ENCODE measurements at places on chromosomes 2 and 18. TPM values are rescaled to one million over a fixed set of nuclear protein-coding genes. Genes with fewer than 3 reads are reported as not detected.
A peak's percentile ranks its signal among the peaks of the same experiment; 100 is the strongest.

Gene SPHKAP
- polyA plus RNA-seq = 0.50 TPM

Gene OTX1
- not detected for polyA plus RNA-seq

DNA sequence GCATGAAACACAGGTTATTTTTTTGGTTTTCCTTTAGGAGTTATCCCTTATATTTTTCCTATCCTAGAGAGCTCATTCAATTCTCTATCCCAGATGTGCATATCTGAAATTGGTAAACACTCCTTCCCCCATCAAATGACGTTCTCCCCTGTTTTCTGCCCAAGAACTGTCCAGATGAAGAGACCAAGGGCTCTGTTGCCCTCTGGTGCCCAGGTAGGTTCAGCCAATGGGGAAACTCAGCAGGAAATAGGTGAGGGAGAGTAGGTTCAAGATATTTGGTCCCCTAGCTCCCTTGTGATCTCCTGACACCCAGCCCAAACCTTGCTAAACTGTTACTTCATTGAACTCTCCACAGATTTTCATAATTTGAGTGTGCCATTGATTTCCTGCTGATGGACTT is 14.1 kb upstream of the INO80C start:
- no peak for DNase-seq

DNA sequence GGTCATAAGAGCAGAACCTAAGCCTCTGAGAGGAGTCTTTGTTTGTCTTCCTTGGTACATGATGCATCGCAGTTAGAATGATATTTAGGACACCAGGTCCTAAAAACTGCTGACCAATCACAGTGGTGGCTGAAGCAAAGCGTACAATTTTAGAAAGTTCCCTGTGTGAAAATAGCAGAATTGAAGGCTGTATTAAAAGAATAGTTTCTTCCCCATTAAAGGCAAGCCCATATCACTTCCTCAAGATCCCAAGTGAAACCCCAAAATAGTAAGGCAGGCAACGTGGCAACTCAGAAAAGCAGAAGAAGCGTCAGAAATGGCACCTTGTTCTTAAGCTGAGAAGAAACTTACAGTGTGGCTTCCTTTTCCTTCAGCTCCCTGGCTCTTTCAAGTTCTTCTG is 154.8 kb upstream of the PGAP1 start:
- no peak for DNase-seq

Gene CNDP1
- not detected for polyA plus RNA-seq

Gene KCTD18
- 11.3 TPM for polyA plus RNA-seq

Gene TGFA
- 0.06 TPM for polyA plus RNA-seq

Gene DOCK10
- 62.7 TPM for polyA plus RNA-seq

GRCh38 chr2:216034065-216034464 is 20.7 kb upstream of the MREG start:
- DNase-seq = no peak

DNA sequence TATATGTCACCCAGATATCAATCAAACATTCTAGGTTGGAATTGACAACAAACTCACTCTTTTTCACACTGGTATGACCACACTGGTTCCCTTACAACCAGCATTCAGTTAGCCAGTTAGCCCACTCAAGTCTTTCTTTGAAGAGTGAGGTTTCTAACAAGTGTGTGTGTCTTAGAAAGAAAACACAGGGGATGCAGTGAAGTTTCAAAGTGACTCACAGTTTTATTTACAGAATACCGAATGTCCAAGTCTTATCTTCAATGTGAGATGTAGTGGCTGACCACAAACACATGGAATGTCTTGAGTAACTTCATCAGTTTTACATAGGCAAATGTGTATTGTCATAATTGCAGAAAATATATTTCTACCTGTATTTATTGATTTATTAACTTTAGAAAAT is 274.7 kb upstream of the HNMT start:
- no peak for DNase-seq

DNA sequence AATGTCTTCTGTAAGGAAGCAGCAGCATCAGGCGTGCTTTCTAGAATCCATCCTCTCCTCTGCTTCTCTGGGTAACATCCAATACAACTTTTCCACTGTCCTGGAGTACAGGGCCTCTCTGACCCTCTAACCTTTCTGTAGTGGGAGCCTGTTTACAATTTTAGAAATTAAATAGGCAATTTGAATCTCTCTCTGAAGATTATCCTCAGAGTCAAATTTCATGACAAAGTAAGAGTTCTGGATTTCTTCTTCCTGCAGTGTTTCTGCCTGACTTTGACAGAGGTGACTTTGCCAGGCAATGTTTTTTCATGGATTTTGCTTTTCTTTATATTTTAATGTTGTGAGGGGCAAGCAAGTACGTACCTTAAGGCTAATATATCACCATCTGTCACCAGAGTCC is 558.4 kb downstream of the PARD3B start:
- DNase-seq = no peak

- no peak for DNase-seq
Measured at GRCh38 chr2:149492923-149493322, 94.7 kb downstream of the MMADHC start.

DNA sequence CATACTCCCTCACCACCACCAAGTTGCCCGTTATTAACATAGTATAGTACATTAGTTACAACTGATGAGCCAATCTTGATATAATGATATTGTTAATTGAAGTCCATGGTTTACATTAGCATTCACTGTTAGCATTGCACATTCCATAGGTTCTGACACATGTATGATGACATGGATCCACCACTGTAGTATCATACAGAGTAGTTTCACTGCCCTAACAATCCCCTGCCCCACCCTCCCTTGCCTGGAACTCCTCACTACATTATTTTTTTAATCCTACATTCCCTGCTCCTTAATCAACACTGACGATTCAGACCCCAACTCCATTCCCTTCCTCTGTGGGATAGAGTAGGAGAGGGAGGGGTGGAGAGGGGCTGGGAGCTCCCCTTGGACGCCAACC is 20.2 kb upstream of the ST3GAL5 start:
- no peak for DNase-seq

DNA sequence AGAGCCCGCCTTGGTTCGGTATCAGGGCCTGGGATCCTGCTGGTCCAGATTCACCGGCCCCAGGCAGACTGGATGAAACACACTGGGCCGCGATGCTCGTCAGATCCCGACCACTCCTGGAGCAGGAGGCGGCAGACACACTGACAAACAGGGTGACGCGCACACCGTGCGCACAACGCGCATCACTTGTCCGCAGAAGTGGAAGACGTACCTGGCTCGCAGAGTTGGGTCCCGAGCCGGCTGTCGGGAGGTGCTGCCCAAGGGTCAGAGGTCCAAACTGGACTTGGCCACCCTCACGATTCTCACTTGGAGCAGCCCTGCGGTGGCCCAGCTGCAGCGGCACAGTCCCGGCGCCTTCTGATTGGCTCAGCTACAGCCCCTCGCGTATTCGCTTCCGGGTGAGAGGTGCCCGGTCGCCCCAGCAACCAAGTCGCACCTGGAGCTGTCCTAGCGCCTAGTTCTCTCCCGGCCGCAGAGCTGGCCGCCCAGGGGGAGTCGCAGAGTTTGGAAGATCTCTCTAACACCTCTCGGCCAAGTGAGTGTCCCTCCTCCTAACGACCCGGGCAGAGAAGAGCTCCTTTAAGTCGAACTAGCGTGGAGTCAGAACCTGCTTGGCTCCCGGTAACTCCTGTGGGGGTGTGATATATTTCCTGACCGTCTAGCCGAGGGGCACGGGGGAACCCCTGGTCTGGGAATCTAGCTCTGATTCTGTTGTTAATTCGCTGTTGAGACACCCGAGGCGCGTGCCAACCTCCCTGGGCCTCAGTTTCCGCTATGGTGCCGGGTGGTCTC is at the start of the genes DHX57 and MORN2:
Gene DHX57, minus strand, starts transcription at position 359 of the 792 bp plus-strand sequence. CDS start 7,529 bp downstream, outside the sequence.
Gene MORN2, plus strand, starts transcription at position 401 of the 792 bp plus-strand sequence.
- DNase-seq = peak; percentile 16

Gene TOGARAM2
- polyA plus RNA-seq = 0.09 TPM

DNA sequence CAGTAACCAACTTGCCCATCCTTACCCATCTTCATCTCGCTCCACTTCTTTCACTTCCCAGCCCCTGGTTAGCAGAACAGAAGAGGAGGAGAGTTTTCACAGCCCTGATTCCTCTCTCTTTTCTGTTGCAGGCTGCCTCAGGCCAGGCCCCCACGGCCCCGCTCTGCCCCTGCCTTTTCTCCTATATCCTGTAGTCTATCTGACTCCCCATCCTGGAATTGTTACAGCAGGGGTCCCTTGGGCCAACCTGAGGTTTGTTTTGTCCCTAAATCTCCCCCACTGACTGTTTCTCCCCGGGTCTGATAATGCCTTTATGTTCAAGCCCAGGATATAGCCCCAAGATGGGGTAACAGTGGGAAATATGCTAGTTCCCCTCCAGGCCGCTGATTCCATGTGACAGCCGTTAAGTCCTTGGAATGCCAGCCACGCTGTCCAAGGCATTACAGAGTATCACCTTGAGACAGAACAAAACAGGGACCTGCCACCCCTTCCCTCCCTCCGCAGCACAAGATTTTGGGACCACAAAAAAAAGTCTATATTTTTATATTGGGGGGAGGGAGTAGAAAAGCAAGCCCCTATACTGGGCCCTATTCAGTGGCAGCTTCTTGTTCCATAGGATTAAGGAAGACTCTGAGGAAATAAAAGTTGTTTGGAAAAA is 1.4 kb downstream of the OST4 start:
- DNase-seq = no peak

GRCh38 chr18:2222270-2223185 is 348.8 kb downstream of the METTL4 start:
- DNase-seq = no peak

Gene LINC00305
- not detected for polyA plus RNA-seq

DNA sequence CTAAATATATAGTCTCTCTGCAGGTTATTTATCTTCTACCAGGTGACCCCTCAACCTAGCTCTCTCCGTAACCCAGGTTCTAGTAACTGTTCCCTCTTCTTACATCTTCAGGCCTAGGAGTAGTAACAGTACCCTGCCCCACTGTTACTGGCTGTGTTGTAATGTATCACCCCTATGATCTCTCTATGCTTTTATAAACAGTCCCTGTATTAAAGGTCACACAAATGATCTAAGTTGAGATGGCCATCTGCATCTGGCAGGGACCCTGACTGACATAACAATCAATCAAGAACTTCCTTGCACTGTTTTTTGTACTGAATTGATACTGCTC is 219.7 kb upstream of the STK17B start:
- no peak for DNase-seq

DNA sequence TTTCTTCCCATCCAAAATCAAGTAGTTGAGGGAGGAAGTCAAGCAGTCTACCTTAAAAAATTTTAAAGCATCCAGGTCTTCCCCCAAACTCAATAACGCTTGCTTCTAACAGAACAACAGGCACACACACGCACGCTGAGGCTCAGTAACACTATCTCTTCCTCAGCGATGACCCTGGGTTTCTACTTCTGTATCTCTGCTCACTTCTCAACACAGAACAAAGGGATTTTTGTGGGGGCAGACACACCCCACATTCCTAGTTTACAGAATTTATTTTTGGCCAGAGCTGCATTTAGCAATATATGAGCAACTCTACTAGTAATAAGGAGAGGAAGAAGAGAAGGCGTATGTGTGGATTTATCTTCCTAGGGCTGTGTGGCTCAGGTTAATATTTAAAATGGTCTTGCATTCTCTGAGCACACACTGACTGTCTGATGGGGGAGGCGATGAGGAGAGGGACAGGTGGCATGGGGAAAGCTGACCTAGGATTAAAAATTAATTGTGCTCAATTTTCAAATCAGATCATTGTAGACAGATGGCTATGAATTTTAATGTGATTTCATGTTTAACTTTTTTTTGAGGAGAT is 71.3 kb upstream of the PPM1B start:
- no peak for DNase-seq

DNA sequence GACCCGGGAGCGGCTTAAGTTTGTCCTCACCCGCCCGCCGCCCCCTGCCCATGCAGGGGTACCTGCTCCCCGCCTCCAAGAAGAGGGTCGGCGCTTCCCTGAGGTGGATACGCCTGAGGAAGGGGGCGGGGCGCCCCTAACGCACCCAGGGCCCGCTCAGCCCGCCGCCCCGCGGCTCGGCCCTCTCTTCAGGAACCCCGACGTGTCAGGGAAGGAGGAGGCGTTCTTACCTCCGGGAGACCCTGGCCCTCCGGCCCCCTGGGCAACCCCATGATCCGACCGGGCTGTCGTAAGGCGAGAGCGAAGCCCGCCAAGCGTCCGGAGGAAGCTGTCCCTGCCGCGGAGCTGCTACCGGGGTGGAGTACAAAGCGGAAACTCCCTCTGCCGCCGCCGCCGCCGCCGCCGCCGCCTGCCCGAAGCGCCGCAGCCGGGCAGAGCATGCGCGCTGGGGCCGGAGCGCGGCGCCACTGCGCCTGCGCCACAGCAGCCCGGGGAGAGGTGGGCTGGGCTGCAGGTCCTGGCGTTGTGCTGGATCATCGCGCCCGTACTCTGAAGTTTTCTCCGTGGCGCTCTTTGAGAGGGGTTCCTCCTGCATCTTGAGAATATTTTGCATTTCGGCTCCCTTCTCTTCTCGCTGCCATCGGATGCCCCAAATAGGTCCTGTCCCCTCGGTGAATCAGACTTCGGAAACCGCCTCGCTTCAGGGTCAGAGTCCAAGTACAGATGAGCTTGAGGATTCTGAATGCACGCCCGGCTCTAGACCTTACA is at the start of gene CCDC93:
Gene CCDC93, minus strand, starts transcription at position 347 of the 768 bp plus-strand sequence. Its CDS starts 75 bp downstream, at position 272.
- peak; percentile 31 for DNase-seq

Gene C2orf15
- not detected for polyA plus RNA-seq

- no peak for DNase-seq
Measured at GRCh38 chr2:232398293-232399034, 8.2 kb upstream of the ALPG start.

GRCh38 chr2:11236335-11236734 is 81.1 kb downstream of the SLC66A3 start:
- no peak for DNase-seq

Gene DSG4
- not detected for polyA plus RNA-seq

Gene SAP130
- polyA plus RNA-seq = 9.1 TPM

Gene CRACDL
- polyA plus RNA-seq = not detected

- no peak for DNase-seq
Measured at GRCh38 chr18:8174771-8175170, 434.5 kb upstream of the RAB12 start.

DNA sequence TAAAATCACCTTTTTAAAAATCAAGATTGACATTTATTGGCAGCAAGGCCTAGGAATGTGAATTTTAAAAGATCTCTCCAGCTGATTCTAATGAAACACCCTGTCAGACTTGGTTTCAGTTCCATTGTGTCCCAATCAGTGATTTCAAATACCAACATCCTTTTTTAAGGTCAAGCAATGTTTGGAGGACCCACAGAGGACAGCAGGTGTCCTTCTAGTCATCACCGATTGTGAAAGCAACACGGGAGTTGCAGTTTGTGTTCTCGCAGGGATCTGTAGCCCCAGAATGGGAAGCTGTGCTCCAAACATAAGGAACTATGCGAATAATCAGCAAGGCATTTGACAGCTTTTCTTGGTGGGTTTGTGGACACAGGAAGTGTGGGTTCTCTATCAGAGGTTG is 4.5 kb upstream of the KIDINS220 start:
- DNase-seq = no peak

Gene NETO1
- polyA plus RNA-seq = 2.7 TPM

All from BJ (cell line).